ENCODE measurements at places on chromosomes 5 and 9. TPM values are rescaled to one million over a fixed set of nuclear protein-coding genes. Genes with fewer than 3 reads are reported as not detected.

The PCDHGA6 gene
- 4.9 TPM for total RNA-seq

The SPATA31A3 gene
- not detected for total RNA-seq

The PDZD2 gene
- 33.5 TPM for total RNA-seq

The TNFAIP8 gene
- 52.6 TPM for total RNA-seq

The FAM78A gene
- 8.4 TPM for total RNA-seq

The NIPBL gene
- total RNA-seq: 49.6 TPM

The ZNF883 gene
- total RNA-seq: 2.2 TPM

The SARDH gene
- 8.4 TPM for total RNA-seq

The FOXD4L4 gene
- total RNA-seq: 0.21 TPM

The FGD3 gene
- total RNA-seq: 24.3 TPM

The GABRA1 gene
- 0.20 TPM for total RNA-seq

The DIPK1B gene
- total RNA-seq: 14.5 TPM

The MAMDC4 gene
- total RNA-seq: 13.2 TPM

Measured in lung (tissue), 17 donors.